ENCODE measurements at places on chromosomes 2 and 18. TPM values are rescaled to one million over a fixed set of nuclear protein-coding genes. Genes with fewer than 3 reads are reported as not detected.

Gene SIX3
- total RNA-seq: 0.14 TPM

Gene INHBB
- 0.09 TPM for total RNA-seq

Gene UGT1A4
- total RNA-seq: not detected

Gene COLEC11
- not detected for total RNA-seq

Gene GPR155
- 9.9 TPM for total RNA-seq

Gene GAL3ST2
- 0.23 TPM for total RNA-seq

Gene DQX1
- 1.1 TPM for total RNA-seq

Gene FAM168B
- 58.3 TPM for total RNA-seq

Gene APCDD1
- not detected for total RNA-seq

Gene ALKAL2
- 0.80 TPM for total RNA-seq

Gene TUBA3D
- total RNA-seq: not detected
